ENCODE measurements at places on chromosomes 3 and 15. TPM values are rescaled to one million over a fixed set of nuclear protein-coding genes. Genes with fewer than 3 reads are reported as not detected.

PPIP5K1 gene
- total RNA-seq: 50.0 TPM

ZKSCAN7 gene
- 1.4 TPM for total RNA-seq

GPR87 gene
- 69.9 TPM for total RNA-seq

C15orf39 gene
- 11.6 TPM for total RNA-seq
